NCI-H69 (cell line): ENCODE measurements at places on chromosomes 5 and 9.

DNA sequence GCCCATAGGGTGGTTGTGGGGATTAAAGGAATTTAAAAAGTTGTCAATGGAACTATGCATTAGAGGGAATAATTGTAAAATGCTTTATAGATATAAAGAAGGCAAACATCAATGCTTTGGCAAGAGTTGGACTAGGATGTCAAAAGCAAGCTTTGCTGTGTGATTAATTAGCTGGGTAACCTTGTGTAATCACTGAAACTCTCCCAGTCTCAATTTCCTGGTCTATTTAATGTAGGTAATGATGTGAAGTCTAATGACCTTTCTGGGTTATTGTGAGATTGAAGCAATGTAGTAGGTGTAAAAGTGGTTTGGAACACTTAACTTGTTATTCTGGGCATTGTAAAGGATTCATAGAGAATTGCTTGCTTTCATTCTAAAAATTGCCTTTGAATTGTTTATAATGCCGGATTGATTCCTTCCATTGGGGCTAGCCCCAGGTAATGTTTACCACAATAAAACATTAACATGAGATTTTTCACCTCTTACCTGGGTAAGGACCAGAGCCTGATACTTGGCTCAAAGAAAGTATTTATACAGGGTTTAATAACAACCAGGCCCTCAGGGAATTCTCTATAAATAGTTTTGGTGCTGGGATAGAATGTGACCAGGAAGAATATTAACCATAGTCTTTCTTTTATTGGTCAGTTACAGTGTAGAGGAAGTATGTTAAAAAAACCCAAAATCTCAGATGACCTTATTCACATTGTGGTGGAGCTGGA is 30.0 kb upstream of the CLINT1 start:
- DNase-seq: peak; percentile 73

DNA sequence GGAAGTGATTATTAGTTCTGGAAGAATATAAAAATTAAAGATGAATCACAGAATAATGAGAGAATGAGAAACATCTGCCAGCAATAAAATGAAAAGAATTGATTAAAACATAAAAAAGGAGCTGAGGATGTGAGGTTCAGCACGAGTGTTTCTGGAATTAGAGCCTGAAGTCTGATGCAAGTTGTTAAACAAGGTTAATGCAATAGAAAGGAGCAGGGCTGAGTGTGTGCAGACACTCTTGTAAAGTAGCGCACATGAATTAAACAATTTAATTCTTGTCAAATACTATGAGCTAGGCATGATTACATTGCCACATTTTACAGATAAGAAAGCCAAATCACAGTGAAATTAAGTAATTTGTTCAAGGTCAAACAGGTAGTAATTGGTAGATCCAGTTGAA is 384.2 kb downstream of the TAF11L14 start:
- no peak for DNase-seq

GRCh38 chr9:89993678-89994630 is 389.1 kb downstream of the GADD45G start:
- peak; percentile 49 for DNase-seq

GRCh38 chr5:50441493-50441955 is 436 bp upstream of the EMB start:
- no peak for DNase-seq

GRCh38 chr5:43197535-43197934 is 5.5 kb downstream of the NIM1K start:
- no peak for DNase-seq

DNA sequence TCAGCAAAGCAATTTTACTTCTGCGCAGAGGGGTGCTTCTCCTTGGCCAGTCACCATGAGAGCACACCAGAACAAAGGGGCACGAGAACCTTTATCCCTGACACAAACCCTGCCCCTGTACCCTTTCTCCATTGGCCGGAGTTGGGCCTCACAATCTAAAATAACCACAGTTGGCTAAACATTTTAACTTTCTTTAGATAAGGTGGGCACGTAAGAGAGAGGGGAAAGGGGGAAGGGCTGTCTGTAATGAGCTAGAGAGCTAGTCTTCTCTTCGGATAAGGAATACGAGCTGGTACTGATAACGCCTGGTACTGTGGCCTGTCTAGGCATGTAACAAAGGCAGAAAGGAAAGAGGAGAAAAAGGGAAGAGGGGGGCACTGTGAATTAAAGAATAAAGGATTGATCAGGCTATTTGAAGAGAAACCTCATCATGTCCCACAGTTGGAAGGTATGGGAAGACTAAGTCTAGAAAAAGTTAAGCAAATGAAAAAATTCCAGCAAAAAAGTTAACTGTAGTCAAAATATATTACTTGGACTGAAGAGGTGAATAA is 1.8 kb upstream of the IARS1 start:
- no peak for DNase-seq

- DNase-seq: peak; percentile 22
Measured at GRCh38 chr9:76761448-76761847, 2.8 kb upstream of the PCA3 start.

DNA sequence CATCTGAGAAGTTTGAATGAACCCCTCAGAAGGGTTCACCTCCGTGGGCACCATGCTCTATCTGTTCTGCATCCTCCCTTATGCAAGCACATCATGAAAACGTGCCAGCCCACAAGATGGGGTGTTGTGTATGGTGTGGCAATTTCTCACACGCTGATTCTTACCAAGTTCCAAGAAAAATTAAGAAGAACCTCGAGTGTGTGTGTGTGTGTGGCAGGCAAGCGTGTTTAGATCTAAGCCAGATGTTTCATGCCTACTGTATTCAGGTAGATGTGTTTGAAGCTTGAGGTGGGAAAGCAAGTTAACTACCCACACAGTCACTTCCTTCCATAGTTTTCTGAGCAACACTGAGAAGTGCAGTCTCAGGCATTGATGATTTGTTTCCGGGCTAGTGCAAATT is 77.7 kb upstream of the GNA14 start:
- no peak for DNase-seq

GRCh38 chr5:179923436-179923835 is 15.7 kb upstream of the TBC1D9B start:
- no peak for DNase-seq

GRCh38 chr5:97141539-97141938 is 872 bp downstream of the LIX1 start:
- no peak for DNase-seq

GRCh38 chr9:101469026-101469425 is 33.5 kb upstream of the ALDOB start:
- DNase-seq: no peak

- DNase-seq: no peak
Measured at GRCh38 chr5:94793816-94794198, 175.3 kb downstream of the SLF1 start.

- no peak for DNase-seq
Measured at GRCh38 chr9:121596515-121596914, 54.9 kb upstream of the DAB2IP start.

- no peak for DNase-seq
Measured at GRCh38 chr5:175170899-175171298, 273.1 kb downstream of the DRD1 start.

DNA sequence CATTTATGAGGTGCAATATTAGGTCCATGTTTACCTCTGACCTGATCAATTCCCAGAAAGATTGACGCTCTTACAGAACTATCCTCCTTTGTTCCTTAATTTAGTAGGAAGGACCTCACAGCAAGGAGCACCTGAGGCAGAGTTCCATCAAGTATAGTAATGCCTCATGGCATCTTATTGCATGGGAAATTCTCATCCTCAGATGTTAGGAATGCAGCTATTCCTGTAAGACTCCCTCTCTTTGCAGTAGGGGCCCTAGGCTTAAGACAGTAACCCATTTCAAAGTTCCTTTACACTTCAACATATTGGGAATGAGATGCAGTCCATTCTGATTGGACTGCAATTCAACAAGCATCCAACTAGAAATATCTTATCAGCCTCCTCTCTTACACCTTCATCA is 69.8 kb downstream of the SLCO4C1 start:
- no peak for DNase-seq

DNA sequence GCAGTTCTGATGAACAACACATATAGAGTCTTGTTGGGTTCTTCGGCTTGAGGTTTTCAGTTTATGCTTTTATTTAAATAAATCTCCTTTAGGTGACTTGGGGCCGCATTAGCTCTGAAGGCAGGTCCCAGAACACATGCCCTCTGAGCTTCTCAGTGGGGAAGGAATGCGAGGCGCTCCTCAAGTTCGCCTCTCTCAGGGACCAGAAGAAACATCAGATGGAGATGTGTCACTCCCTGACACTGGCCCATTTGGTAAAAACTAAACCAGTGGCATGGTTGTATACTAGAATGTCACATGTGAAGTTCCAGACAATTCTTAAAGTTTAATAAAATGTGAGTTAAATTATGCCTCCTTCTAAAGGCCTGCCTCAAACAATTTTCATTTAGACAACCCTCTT is 1.9 kb downstream of the MACROH2A1 start:
- no peak for DNase-seq

DNA sequence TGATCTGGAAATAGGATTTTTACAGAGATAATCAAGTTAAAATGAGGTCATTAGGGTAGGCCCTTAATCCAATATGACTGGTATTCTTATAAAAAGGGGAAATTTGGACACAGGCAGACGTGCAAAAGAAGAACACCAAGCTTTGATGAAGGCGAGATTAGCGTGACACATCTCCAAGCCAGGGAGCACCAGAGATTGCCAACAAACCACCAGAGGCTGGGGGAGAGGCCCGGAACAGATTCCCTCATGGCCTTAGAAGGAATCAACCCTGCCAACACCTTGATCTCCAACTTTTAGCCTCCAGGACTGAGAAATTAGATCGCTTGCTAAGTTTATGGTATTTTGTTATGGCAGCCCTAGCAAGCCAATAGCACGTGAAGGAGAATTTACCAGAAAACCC is 10.8 kb upstream of the ARSI start:
- DNase-seq: no peak

DNA sequence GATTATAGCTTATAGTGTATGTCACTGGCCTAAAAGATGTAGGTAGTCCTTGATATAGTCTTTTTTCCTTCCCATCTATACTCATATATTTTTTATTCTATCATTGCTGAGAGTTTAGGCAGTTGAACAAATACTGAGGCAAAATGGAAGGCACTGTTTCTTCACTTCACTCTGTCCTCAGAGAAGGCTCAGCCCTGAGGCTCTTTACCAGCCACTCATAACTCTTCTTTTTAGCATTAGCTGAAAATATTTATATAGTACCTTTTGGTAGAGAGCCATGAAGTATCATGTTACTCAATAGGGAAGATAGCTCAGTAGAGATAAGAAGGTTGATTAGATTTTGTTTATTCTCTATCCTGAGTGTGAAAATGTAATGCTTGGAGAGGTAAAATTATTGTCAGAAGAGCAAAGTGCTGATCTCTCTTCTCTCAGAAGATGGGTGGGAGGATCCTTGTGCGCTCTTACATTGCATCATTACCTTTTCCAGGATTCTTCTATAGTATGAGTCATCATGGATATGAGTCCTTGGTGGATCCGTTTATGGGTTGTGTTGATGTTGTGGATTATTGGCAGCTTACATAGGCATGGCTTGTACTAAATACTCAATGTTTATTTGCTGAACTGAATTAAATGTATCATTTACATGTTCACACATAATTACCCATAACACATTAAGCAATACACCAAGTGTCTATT is 88.1 kb downstream of the ANXA1 start:
- peak; percentile 12 for DNase-seq

GRCh38 chr5:79873187-79873586 is 117.9 kb downstream of the MTX3 start:
- no peak for DNase-seq

- DNase-seq: no peak
Measured at GRCh38 chr5:151086905-151087360, 6.1 kb upstream of the TNIP1 start.

DNA sequence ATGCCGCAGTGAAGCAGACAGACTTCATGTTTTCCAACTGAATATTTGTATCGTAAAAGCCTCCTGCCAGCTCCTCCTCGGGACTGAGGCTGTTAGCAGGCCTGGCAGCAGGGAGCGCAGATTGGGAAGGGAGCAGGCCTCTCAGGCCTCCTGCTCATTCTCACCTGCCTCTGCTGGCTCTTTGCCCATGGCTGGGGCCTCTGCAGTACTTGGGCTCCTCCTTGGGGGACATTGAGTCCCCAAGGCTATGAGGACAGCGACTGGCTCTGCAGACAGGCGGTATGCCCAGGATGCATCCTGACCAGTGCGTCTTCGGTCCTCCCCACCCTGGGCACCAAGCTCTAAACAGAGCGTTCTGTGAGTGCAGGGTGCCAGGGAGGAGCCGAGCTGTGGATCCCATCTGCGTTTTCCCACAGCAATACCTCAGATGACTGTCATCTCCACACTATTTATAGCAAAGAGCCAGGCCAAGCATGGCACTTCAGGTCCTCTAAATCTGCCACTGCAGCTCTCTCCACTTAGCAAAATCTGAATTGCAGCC is 38.7 kb downstream of the TSTD2 start:
- DNase-seq: peak; percentile 93

GRCh38 chr9:114898741-114899140 is 31.6 kb downstream of the TNFSF8 start:
- DNase-seq: no peak

DNA sequence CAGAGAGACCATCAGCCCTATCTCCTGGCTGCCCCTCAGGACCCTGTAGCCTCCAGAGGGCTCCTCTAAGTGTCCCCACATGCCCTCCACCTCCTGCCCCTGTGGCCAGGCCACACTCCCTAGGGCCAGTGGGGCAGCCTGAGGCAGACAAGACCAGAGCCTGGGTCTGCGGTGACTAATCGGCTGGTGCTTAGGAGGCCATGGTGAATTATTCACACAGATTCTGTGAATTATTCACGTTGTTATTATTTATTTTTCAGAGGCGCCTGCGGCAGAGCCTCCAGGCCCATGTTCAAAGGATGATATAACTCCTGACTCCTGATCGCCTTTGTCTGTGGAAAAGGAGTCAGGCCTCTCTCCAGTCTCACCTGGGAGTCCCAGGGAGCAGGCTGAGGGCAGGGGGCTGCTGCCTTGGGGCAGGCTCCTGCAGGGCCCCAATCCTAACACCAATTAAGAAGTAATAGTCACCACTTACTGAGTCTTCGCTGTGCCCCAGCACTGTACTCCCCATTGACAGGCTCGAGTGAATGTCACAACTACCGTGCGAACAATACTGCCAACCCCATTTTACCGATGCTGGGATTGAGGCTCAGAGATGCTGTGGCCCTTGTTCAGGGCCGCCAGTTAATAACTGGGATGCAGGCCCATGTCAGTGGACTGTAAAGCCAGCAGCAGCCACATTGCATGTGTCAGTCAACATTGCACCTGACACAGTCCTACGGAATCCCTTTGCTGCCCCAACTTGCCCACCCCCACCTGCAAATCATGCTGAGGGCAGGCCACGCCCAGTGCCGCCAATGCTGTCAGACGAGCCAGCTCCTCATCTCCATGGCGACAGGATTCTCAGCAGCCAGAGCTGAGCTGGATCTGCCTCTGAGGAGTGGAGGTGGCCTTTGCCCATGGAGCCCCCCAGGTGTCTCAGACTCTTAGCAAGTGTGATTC is 94.9 kb downstream of the PCDH1 start:
- peak; percentile 59 for DNase-seq
